ENCODE measurements at places on chromosomes 7 and 10. TPM values are rescaled to one million over a fixed set of nuclear protein-coding genes. Genes with fewer than 3 reads are reported as not detected.

The INHBA gene
- total RNA-seq = 8.6 TPM

DNA sequence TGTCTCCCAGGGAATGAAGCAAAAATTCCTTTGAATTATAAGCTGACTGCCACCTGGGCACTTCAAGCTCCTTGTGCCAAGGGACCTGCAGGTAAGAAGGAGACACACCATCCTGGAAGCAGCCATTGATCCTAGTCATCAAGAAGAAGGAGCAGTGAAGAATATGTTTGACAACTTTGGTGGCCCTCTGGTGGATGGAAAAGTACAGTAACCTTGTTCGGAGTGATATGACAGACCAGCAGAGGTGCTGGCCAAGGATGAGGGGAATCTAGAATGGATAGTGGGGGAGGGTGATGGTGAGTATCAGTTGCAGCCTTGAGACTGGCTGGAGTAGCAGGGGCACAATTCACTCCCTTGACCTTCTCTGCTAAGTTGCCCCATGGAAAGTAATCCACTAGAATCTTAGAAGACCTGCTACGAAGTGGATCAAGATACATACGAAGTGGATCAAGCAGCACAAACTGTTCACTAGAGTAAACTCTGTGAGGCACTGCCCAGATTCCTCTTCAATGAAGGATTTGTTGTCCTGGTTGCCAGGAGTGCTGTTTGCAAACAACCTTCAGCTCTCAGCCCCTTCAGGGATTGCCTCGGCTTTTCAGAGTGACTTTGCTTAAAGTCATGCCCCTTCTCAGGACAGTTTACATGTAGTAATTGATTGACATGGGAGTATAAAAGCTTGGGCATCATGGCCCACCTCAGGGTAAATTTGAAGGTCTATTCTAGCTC is 44.8 kb upstream of the ORC5 start:
- DNase-seq = no peak

DNA sequence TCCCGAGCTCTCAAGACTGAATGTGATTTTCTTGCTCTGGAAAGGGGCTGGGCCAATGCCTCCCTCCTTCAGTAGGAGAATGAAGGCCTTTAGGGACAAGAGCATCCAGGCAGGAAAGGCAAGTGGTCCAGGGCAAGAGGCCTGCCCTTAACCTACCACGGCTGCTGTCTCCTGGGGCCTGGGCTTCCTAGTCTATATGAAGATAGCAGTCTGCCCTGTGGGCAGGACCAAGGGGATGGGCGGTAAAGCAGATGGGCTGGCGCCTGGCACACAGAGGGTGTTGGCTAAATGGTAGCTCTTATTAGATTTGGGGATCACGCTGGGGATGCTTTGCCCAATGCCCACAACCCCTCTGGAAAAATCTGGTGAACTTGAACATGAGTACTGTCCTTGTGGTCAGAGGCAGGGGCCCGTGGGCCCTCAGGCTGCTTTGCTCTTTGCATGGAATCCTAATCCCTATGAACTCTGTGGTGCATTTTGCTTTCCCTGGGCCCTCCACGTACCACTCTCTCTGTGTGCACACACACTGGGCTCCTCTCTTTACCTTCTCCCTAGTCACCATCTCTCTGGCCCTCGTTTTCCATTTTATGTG is 20.3 kb downstream of the CHAT start:
- no peak for DNase-seq

DNA sequence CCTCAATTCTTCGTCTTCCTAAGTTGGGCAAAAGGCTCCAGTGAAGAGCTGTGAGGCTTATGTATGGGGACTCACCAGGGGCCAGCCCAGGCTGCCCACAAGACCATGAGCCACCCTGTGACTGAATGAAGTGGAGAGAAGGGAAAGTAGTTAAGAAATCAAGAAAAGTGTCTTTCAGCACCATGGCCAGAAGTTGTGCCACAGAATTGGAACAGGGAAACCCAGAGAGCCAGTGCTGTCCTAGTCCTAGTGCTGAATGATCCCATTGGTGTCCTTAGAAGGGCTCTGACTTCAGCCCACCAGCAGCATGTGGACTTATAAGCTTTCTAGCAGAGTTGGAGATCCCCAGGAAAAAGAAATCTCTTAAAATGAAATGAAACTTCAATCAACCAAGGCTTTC is 37.0 kb upstream of the CCSER2 start:
- DNase-seq = no peak

DNA sequence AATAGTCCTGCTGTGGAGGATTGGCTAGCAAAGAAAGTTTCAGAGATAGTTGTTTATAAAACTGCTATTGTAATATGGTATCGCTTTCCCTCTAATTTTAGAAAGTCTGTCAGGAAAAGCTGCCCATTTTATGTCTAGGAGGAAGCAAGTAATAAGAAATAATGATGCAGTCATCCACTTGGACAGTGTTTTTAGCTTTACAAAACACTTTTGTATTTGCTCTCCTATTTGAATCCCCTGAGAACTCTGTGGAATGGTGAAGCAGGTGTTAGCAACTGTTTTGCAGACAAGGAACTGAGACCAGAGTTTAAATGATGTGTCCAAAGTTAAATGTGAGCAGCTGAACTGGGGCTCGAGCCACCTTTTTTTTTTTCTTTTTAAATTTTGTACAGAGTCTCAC is 455.8 kb downstream of the XPNPEP1 start:
- no peak for DNase-seq

- DNase-seq = no peak
Observed at GRCh38 chr10:124554085-124554858, 92.6 kb downstream of the LHPP start.
